ENCODE measurements at places on chromosomes 13 and 19.

- DNase-seq, result no peak
These were observed 89.5 kb downstream of the ZNF100 start for GRCh38 chr19:21677696-21678418.

- no peak for DNase-seq
These were observed 19.8 kb upstream of the ATP11A start for GRCh38 chr13:112669881-112670499.

- no peak for DNase-seq
These were observed 41.6 kb downstream of the MYO9B start for GRCh38 chr19:17116996-17117702.

DNA sequence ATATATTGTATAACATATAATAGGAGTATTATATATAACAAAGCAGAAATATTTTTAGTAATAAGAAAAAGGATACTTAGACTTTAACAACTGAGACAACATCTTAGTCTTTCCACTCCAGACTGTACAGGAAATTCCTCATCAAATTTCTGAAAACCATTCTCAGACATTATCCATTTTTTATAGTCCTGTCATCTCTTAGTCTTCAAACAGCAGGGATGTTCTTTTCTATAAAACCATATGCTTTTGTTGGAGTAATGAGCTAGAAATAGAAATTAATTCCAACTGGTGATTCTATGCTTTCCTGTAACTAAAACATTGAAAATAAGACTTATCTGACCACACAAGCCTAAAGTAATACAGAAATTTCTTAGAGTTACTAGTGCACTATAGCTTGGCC lies 82.2 kb upstream of the CSNK1A1L start:
- no peak for DNase-seq

- DNase-seq, result no peak
These were observed 802 bp downstream of the DMPK start for GRCh38 chr19:45781214-45782161.

DNA sequence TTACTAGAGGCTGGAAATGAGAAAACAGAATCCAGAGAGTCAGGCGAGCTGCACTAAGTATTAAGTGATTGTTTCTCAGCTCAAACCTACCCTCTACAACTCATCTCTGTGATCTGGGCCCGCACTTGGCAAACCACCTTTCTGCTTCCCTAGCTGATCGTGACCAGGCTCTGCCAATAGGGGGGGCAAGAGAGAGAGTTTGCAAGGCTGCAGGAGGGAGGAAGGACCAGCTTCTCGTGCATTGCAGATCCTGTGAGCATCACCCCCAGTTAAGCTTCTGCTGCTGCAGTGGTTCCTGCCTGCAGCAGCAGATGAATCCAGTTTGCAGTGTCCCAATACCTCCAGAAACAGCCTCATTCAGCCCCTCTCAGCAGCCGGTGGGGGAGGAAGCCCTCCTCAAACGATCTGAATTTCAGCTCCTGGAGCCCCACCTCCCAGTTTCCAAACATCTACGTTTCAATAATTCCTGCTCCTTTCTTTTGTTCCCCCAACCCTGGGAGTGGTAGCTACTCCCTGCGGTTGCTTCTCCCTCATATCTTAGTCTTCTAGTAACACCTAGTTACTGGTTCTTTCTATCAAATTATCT lies 20.0 kb downstream of the XRCC1 start:
- peak; percentile 77 for DNase-seq

- DNase-seq, result no peak
These were observed 68.0 kb downstream of the MLLT1 start for GRCh38 chr19:6211632-6212402.

- DNase-seq, result no peak
These were observed 12.7 kb upstream of the HNRNPL start for GRCh38 chr19:38862321-38863059.

DNA sequence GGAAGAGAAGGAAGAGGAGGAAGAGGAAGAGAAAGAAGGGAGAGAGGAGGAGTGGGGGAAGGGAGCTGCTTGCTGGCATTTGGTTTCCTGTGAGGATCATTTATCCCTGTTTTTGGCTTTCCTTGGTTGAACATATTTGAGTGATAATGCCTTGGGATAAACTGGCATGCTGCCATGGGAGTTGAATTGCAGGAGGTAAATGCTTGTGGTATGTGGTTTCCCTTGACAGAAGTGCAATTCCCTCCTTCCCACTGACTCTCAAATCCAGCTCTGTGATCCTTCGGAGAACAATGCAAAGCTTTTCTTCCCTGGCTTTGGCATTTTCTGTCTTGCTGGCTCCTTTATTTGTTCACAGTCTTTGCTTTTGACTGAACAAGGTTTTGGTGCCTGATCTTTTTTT lies 27.2 kb upstream of the CBY2 start:
- no peak for DNase-seq
